ENCODE measurements at places on chromosomes 1 and 21.

GRCh38 chr21:44999428-44999971, 59.7 kb downstream of the SLX9 start:
- no peak for DNase-seq

GRCh38 chr1:164648636-164649035, 89.7 kb downstream of the PBX1 start:
- DNase-seq: no peak

DNA sequence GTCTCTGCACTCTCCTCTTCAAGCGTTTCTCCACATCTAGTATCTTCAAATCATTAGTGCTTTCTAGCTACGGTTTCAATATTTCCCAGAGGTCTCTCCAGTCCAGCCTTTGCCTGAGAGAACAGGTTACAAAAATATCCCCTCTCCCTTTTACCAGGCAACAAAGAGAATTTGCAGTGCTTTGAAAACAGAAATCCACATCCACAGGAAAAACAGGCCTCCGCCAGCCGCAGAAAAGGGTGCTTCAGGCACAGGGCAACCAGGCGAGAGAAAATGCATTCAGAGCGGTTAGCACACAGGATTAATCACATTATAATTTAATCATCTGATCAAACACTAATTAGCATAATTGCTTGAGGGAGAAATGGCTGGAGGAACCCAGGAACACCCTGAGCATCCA, 13.8 kb downstream of the DSCAM start:
- no peak for DNase-seq

GRCh38 chr1:190344454-190344853, 133.2 kb downstream of the BRINP3 start:
- DNase-seq: no peak

All from NCI-H2081 treated with DMSO at 0.1 percent for 48 hours (cell line).